Thoracic aorta (tissue), 2 donors: ENCODE measurements at places on chromosomes 6 and 20.

GRCh38 chr20:62550087-62550632 lies 74.4 kb upstream of the GATA5 start:
- peaks cover 27% of the 10 kb centered on the region for H3K4me1 ChIP-seq
- peak overlapping the region; percentile 75 for H3K4me3 ChIP-seq
- H3K36me3 ChIP-seq, result no peaks in the 10 kb centered on the region
- H3K27ac ChIP-seq, result peak overlapping the region; percentile 20
- no peak for DNase-seq

DNA sequence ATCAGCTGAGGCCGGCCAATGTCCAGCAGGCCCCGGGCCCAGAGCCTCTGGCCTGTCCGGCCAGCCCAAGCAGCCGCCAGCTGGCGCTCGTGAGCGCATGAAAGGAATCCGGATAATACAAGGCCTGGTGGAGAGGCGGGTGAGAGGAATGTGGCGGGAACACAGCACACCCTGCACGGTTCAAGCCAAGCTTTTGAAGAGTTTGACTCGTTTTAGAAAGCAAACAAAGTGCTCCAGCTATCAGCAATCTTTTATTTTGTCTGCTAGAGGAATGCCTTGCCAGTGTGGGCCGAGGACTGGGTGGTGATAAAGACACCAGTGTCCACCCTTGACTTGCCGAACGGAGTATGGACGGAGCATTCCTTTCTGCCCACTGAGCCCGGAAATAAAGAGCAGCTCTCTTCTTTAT lies 9.3 kb upstream of the NEDD9 start:
- no peak overlapping the region for H3K4me3 ChIP-seq
- DNase-seq, result peak; percentile 43
- peak overlapping the region; percentile 63 for H3K27ac ChIP-seq

- no peak for DNase-seq
- H3K27me3 ChIP-seq, result no peaks in the 10 kb centered on the region
Observed at GRCh38 chr6:75626561-75626960, 24.9 kb downstream of the SENP6 start.

DNA sequence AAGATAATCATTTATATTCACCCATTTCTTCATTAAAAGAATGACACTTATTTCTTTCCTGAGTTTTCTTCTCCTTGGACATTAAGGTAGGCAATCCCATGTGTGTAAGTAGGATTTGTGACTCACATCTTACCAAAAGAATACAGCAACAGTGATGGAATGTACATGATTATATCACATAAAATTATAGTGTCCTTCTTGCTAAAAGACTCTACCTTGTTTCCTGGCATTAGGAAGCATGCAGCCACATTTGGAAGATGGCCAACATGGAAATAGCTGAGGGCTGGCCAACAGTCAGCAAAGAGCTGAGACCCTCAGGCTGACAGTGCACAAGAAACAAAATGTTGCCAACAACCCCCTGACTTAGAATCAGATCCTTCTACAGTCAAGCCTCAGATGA lies 327.9 kb upstream of the MARCKS start:
- no peaks in the 10 kb centered on the region for H3K4me1 ChIP-seq
- DNase-seq, result no peak
- H3K27me3 ChIP-seq, result no peaks in the 10 kb centered on the region
- H3K4me3 ChIP-seq, result no peak overlapping the region

GRCh38 chr20:7094438-7094997 lies 327.0 kb downstream of the BMP2 start:
- no peak overlapping the region for H3K4me3 ChIP-seq
- H3K27ac ChIP-seq, result no peak overlapping the region
- no peaks in the 10 kb centered on the region for H3K27me3 ChIP-seq
- DNase-seq, result no peak
- H3K36me3 ChIP-seq, result no peaks in the 10 kb centered on the region
- H3K4me1 ChIP-seq, result no peaks in the 10 kb centered on the region

- DNase-seq, result no peak
- H3K27me3 ChIP-seq, result no peaks in the 10 kb centered on the region
- H3K36me3 ChIP-seq, result no peaks in the 10 kb centered on the region
- H3K4me3 ChIP-seq, result no peak overlapping the region
- H3K27ac ChIP-seq, result no peak overlapping the region
Observed at GRCh38 chr6:6529275-6529674, 59.2 kb upstream of the LY86 start.

- no peak overlapping the region for H3K27ac ChIP-seq
- H3K4me1 ChIP-seq, result peaks cover 18% of the 10 kb centered on the region
Observed at GRCh38 chr6:160028487-160029275, 59.8 kb downstream of the IGF2R start.

GRCh38 chr20:37649017-37649416 lies 44.8 kb upstream of the CTNNBL1 start:
- no peak overlapping the region for H3K27ac ChIP-seq
- no peak for DNase-seq
- no peaks in the 10 kb centered on the region for H3K27me3 ChIP-seq
- no peak overlapping the region for H3K4me3 ChIP-seq
- no peaks in the 10 kb centered on the region for H3K36me3 ChIP-seq

GRCh38 chr6:28922004-28922820 lies 1.6 kb downstream of the TRIM27 start:
- DNase-seq, result no peak
- no peaks in the 10 kb centered on the region for H3K27me3 ChIP-seq
- H3K4me1 ChIP-seq, result peaks cover 26% of the 10 kb centered on the region
